Activated CD4-positive, alpha-beta T cell treated with anti-CD3 and anti-CD28 coated beads, Interleukin-2, amount 50 U/mL, for 24 hours (primary cell): ENCODE measurements at places on chromosomes 5 and 9.

- DNase-seq: no peak
Measured at GRCh38 chr5:119022017-119022745, 33.8 kb upstream of the DTWD2 start.

DNA sequence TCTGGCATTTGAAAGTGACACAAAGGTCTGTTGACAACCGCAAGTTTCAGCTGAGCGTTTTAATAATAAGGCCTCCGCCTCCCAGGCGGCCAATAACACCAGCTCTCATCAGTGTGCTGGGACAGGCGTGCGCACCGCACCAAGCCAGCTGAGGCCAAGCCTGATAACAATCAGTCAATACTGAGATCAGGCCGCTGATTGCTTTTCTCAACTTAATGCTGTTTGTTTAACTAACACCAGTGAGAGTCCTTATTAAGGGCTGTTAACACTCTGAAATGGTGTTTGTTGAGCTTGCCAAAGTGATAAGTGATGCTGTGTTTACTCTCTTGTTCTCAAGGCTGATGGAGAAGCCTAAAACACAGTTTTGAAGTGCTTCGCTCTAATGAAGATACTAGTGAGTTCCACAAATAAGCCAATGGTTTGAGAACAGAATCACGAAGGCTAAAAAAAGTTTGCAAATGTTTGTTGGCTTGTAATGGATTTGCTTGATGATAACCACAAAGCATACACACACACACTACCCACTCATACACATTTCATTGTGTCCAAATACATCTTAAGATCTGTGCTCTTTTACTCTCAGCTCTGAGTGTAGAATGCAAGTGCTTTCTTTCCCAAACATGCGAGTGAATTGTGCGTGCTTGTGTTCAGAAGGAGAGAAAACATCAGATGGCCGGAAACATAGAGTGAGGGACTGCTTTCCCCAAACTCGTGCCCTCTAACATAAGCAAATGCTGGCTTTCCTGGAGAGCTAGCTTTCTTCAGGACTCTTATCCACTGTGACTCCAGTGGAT, 330.4 kb upstream of the KLF4 start:
- DNase-seq: no peak

- no peak for DNase-seq
Measured at GRCh38 chr5:110790673-110791072, 51.9 kb downstream of the SLC25A46 start.

GRCh38 chr9:131138676-131139075, 13.3 kb downstream of the NUP214 start:
- DNase-seq: no peak

- no peak for DNase-seq
Measured at GRCh38 chr5:3564827-3565518, 30.7 kb upstream of the IRX1 start.

DNA sequence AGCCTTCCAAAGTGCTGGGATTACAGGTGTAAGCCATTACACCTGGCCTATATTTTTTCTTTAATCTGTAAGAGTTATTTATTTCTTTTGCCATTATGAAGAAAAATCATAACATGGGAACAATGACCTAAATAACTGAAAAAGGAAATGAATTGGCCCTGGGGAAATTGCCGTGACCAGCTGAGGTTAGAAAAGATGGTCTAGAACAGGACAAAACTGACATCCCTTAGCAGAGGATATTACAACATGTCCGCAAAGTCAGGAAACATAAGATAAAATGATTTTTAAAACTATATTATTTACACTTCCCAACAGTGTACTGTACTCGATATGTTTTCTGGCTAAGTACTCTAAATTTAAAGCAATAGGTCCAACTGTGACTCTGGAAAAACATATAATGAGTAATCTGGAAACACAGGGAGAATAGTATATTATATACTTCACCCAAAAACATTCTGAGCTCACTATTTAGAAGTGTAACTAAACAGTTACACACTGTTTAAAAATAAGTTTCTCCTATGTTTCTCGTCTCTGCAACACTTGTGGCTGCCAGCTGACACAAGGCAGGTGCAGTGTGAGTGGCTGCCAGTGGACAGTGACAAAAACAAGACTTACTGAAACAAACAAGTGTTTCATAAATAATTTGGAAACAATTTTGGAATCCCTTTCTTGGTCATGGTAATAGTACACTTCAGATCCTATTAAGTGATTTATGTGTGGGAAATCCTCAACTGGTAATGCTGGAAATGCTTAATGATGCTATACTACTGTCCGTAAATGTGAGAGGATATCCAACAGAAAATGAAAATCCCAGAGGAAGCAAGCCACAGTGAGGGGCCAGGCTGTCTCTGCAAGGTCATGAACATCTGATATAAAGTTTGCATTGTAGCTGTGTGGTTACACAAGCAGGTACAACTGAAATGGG, 69.1 kb downstream of the C9orf85 start:
- no peak for DNase-seq

- DNase-seq: no peak
Measured at GRCh38 chr5:166499447-166500240, 1791.8 kb upstream of the WWC1 start.
